ENCODE measurements at places on chromosomes 12 and 14.

GRCh38 chr12:68246350-68246749 lies 7.1 kb downstream of the IL22 start:
- DNase-seq = no peak
- no peak overlapping the region for H3K27ac ChIP-seq
- H3K36me3 ChIP-seq = no peaks in the 10 kb centered on the region
- no peak overlapping the region for H3K4me3 ChIP-seq

DNA sequence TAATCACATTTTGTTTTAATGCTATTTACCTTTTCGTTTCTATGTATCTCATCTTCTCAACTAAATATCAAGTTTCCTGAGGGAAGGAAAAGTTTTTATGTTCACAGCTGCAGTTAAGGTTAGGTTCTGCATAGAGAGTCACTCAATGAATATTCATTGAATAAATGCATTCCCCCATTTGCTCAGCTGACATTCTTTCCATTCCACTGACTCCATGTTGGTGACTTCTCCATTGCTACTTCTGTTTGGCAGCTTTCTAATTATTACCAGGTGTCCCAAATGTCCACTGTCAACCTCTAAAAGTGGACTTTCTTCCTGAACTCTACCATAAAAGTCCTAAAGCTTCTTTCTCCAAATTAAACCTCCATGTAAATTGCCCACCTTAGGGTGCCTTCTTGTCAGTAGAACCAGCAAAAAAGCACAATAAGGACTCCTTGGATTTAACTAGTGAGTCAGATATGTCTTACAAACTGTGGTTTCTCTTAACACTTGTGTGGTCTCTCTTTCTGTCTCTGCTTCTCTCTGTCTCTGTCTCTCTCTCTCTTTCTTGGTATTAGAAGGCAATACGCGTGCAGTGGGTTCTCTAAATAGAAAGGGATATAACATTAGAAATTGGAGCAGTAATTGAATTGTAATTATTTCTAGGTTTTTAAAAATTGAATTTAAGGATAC lies 85.9 kb downstream of the TMEM117 start:
- DNase-seq = no peak
- no peak overlapping the region for H3K4me3 ChIP-seq
- no peaks in the 10 kb centered on the region for H3K4me1 ChIP-seq
- no peaks in the 10 kb centered on the region for H3K36me3 ChIP-seq
- H3K27ac ChIP-seq = no peak overlapping the region

DNA sequence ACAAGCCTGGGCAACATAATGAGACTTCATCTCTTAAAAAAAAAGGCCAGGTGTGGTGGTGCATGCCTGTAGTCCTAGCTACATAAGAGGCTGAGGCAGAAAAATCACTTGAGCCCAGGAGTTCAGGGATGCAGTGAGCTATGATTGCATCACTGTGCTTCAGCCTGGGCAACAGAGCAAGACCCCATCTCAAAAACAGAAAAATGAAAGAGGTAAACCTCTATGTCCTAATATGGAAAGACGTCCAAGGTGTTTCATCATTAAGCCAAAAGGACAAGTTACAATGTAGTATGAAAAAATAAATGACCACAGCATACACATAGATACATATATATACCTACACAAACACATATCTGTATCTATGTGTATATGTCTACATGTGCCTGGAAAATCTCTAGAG lies 15.4 kb downstream of the SPTB start:
- no peaks in the 10 kb centered on the region for H3K4me1 ChIP-seq
- H3K27me3 ChIP-seq = no peaks in the 10 kb centered on the region
- H3K4me3 ChIP-seq = no peak overlapping the region
- DNase-seq = no peak
- no peaks in the 10 kb centered on the region for H3K36me3 ChIP-seq

GRCh38 chr12:22101749-22102243 lies 55.8 kb downstream of the CMAS start:
- H3K27ac ChIP-seq = no peak overlapping the region
- no peaks in the 10 kb centered on the region for H3K36me3 ChIP-seq
- DNase-seq = no peak
- no peaks in the 10 kb centered on the region for H3K4me1 ChIP-seq

GRCh38 chr12:91588874-91589454 lies 406.3 kb upstream of the DCN start:
- no peak for DNase-seq
- H3K4me3 ChIP-seq = no peak overlapping the region
- no peaks in the 10 kb centered on the region for H3K27me3 ChIP-seq
- H3K36me3 ChIP-seq = no peaks in the 10 kb centered on the region
